Cardiac ventricle fibroblast (primary cell): ENCODE measurements at places on chromosomes 1 and 21. TPM values are rescaled to one million over a fixed set of nuclear protein-coding genes. Genes with fewer than 3 reads are reported as not detected.

Gene SELP
- not detected in 2 replicates for total RNA-seq

Gene PLPPR5
- not detected in 2 replicates for total RNA-seq

Gene SLC9C2
- not detected in 2 replicates for total RNA-seq

Gene KCNN3
- total RNA-seq = 0.10 and 0.19 TPM in 2 replicates

Gene CASZ1
- total RNA-seq = 0.31 TPM in 1 of 2 replicates, not detected in the other

Gene LCE6A
- not detected in 2 replicates for total RNA-seq

Gene SYDE2
- 0.50 and 0.59 TPM in 2 replicates for total RNA-seq

Gene DFFB
- 3.9 and 4.5 TPM in 2 replicates for total RNA-seq

Gene AGT
- total RNA-seq = 4.8 and 5.8 TPM in 2 replicates

Gene NRIP1
- total RNA-seq = 12.4 and 15.1 TPM in 2 replicates

Gene WDR4
- total RNA-seq = 4.7 and 10.1 TPM in 2 replicates

Gene KRTAP19-3
- total RNA-seq = not detected in 2 replicates
